Skeletal muscle tissue (tissue), 5 donors: ENCODE measurements at places on chromosomes 13 and 19. TPM values are rescaled to one million over a fixed set of nuclear protein-coding genes. Genes with fewer than 3 reads are reported as not detected.

SLC6A16 gene
- total RNA-seq = not detected

SYCN gene
- not detected for total RNA-seq

SYNE4 gene
- total RNA-seq = not detected

SIAH3 gene
- total RNA-seq = under 0.01 TPM

UBL3 gene
- total RNA-seq = 14.6 TPM

ZNF14 gene
- 6.8 TPM for total RNA-seq

VSTM2B gene
- not detected for total RNA-seq
